NCI-H1048 (cell line): ENCODE measurements at places on chromosomes 5 and 9.

GRCh38 chr5:144125163-144125726 is 45.2 kb downstream of the YIPF5 start:
- DNase-seq: no peak

DNA sequence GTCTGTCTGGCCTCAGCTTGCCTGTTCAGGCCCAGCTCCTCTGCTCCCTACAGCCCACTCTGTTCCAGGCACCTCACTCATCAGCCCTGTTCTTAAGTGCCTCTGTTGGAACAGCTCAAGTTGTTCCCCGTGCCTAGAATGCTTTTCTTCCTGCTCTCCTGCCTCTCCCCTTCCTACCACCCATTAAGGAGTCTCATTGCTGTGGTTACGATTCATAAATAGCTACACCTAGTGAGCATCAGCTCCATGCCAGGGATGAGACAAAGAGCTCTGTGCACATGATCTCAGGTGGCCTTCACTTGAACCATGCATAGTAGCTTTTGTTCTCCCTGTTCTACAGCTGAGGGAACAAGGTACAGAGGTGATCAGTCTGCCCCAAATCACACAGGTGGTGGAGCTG is 54.3 kb downstream of the PSD2 start:
- no peak for DNase-seq

GRCh38 chr9:121455527-121456239 is 44.0 kb downstream of the GGTA1 start:
- DNase-seq: no peak

- no peak for DNase-seq
Observed at GRCh38 chr5:125244531-125244930, 498.1 kb upstream of the ZNF608 start.

- no peak for DNase-seq
Observed at GRCh38 chr5:96565582-96566265, 96.5 kb upstream of the CAST start.
